ENCODE measurements at places on chromosomes 1 and 21.
A peak's percentile ranks its signal among the peaks of the same experiment; 100 is the strongest.

- no peak for DNase-seq
Observed at GRCh38 chr1:2504225-2504948, 22.0 kb downstream of the PANK4 start.

- no peak for DNase-seq
Observed at GRCh38 chr1:24805534-24806301, 60.5 kb downstream of the CLIC4 start.

DNA sequence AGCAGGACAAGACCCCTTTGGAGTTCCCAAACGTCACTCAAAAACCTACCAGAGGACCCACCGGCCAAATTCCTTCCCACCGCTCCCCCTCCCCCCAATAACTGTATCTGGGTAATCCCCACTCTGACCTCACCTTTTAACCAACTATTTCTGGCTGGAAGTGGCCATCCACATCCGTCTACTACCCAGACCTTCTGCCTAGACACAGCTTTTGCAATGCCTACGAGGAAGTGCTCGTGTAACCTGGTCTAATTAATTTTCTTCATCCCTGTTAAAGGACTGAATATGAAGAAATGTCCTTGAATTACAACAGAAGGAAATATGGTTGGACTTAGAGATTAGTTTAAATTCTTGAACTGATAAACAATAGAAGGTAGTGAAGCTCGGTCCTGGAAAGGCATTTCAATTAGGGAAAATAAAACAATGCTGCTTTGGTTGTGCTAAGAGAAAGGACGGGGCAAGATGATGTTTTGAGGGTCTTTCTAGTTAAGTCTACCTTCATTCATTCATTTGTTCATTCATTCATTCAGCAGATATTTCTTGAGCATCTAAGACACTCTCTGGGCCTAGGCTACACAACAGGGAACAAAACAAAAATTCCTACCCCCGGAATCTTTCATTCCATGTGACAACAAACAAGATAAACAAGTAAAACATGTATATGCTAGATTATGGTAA, 18.8 kb downstream of the AVPR1B start:
- DNase-seq: no peak

- DNase-seq: no peak
Observed at GRCh38 chr21:44582055-44582454, 1.7 kb upstream of the KRTAP10-5 start.

GRCh38 chr1:234111458-234112142, 207.1 kb downstream of the SLC35F3 start:
- DNase-seq: no peak

DNA sequence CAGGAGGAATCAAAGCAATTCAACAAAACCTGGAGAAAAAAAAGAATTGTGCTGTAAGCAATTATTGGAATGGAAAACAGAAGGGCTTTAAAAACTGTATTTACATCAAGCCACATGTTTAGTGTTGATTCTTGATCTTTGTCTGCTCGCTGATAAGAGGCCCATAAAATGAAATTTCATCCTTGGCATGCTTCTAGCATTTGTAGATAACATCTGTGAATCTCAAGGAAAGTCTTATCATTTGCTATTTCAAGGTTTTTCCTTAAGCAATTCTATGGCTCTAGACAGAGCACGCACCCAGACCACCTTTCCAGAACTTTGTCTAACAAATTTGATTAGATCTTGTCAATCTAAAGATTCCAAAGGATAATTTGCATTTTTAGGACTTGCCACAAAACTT, 181.0 kb upstream of the FGGY start:
- DNase-seq: no peak

- DNase-seq: no peak
Observed at GRCh38 chr1:7960165-7960564, 1.3 kb upstream of the PARK7 start.

- DNase-seq: no peak
Observed at GRCh38 chr1:118321840-118322239, 136.8 kb upstream of the SPAG17 start.

- DNase-seq: peak; percentile 14
Observed at GRCh38 chr1:9755441-9755995, 68.2 kb downstream of the CLSTN1 start.

- DNase-seq: no peak
Observed at GRCh38 chr21:39321424-39321823, 8.0 kb upstream of the BRWD1 start.

- DNase-seq: no peak
Observed at GRCh38 chr1:41412748-41413147, 51.5 kb downstream of the FOXO6 start.

GRCh38 chr1:187844313-187844712, 1015.6 kb downstream of the PLA2G4A start:
- no peak for DNase-seq

DNA sequence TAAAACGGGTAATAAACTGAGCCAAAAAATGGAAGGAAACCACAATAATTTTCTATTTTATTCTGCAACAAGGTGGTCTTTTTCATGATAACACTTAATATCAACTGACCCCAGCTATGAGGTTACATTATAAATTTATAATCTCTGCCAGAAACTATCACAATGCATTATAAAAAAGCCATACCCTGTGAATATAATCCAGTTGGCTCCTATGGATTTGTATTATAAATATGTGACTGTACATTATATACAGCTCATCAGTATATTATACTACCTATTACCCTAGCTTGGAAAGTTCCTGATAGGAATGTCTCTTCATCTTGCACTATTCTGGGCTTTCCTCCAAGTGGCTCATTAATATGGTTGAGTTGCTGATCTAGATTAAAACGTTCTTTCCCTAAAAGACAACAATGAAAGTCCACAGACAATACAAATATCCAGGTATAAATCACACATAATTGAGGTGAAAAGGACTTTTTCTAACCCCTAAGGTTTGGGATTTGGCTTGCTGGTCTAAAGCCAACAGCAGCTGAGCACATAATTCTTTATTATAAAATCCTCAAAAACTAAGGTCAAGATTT, 487.7 kb downstream of the TTLL7 start:
- DNase-seq: no peak

DNA sequence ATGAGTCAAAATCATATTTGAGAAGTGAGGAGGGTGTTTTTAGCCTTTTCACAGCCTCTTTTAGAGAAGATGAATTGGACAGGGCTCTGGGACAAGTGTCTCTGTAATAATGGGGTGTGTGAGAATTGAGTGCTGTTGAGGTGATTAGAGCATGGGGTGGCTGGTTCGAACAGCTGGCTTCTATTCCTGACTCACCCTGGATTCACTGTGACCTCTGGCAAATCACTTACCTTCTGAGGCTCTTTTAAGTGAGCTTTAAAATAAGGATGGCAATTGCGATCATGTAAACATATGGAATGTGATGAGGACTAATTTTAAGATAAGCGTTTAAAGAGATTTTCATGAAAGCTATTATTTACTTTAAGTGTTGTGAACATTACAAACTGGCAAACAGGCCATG, 243.4 kb downstream of the ADGRL2 start:
- DNase-seq: no peak

DNA sequence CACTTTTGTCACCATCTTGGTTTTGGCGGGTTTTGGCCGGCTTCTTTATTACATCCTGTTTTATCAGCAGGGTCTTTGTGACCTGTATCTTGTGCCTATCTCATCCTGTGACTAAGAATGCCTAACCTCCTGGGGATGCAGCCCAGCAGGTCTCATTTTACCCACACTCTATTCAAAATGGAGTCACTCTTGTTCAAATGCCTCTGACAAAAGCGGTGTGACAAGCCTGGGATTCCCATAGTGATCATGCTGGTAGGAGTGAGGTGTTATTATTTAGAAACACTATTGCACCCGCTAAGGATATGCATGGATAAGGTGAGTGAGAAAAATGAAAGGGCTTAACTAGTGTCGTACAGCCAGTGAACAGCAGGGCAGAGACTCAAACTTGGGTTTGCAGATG, 111.7 kb upstream of the COA6 start:
- DNase-seq: no peak

- DNase-seq: no peak
Observed at GRCh38 chr1:228727681-228728171, 7.6 kb upstream of the RHOU start.

- no peak for DNase-seq
Observed at GRCh38 chr1:58469016-58469415, 77.5 kb downstream of the OMA1 start.

DNA sequence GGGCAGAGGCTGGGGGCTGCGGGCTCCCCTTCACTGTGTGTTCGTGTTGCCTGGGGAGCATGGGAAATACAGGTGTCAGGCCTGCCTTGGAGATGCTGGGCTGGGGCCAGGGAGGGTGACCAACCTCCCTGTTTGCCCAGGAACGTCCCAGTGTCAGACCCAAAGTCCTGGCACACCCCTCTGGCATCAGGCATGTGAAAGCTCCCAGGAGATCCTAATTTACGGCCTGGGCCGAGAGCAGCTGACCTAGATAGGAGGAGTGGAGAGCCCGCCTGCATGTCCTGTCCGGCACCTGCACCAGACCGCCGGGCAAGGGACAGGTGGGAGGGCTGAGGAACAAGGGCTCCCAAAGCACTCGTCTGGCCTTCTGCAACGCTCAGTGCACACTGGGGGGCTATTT, 124.8 kb downstream of the PRDM16 start:
- no peak for DNase-seq

DNA sequence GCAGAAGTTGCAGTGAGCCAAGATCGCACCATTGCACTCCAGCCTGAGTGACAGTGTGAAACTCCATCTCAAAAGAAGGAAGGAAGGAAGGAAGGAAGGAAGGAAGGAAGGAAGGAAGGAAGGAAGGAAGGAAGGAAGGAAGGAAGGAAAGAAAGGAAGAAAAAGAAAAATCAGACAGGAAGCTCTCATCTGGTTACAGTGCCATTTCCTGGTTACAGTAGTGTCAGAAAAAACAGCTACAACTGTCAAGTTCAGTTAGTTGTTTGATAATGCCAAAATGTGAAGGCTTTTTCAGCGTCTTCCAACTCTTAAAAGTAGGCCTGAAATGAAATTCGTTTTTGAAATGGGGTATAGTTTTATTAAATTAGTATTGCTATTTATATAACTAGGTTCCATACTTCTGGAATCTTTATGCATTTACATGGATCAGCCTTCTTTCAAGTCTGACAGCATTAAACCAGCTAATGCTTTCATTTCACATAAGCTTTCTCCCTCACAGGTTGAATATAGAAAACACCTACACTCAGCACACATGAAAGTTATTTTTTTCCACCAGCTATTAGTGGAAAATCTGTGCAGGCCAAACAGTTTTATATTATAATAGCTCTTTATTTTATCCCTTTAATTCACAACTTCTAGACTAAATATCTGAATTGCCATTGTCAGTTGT, 21.2 kb downstream of the PTPN22 start:
- DNase-seq: no peak

- no peak for DNase-seq
Observed at GRCh38 chr21:44969066-44969670, 29.3 kb downstream of the SLX9 start.

DNA sequence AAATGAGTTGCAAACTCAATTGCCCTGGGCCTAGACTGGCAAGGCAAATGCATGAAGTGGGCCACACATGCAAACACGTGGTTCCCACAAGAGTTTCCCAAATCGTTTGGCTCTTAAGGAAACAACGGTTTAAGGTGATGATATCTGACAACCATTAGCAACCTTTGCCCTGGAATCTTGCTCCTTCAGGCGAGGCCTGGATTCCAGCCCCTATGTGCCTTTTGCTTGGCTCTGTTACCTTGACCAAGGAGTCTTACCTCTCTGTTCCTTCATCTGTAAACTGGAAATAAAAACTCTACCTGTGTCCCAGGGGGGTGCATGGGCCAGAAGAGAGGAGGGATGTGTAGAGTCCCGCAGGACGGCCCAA, 72.1 kb upstream of the CASZ1 start:
- no peak for DNase-seq

DNA sequence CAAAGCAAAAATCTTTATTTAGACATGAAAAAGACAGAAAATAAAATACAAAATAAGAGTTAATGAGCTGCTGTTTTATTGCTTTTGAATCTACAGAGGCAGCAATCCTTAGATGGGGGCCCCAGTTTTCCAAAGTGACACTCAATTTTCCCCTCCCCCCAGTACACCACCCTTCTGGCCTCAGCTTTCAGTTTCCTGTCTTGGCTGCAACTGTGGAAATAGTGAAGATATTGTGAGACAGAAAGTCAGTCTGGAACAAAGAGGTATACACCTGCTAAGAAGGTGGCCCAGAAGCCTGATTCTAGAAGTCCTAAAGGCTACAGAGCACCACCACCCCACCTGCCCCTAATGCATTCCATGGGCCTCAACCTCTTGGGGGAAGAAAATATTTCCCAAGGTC, 1.1 kb upstream of the MTMR11 start:
- DNase-seq: no peak

DNA sequence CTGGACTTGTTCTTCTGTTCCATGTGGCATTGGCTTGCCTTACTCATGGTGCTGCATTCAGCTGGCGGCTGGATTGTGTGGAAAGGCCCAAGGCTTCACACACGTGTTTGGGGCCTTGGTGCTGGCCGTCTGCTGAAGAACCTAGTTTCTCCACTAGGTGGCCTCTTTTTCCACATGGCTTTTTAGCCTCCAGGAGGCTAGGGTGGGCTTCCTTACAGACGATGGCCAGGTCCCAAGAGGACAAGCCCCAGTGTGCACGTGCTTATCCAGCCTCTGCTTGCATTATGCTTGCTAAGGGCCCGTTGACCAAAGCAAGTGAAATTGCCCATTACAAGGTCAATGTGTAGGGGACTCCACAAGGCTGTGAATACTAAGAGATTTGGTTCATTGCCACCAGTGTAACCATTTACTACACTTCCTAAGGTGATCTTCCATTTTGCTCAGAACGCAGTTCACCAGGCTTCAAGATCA, 47.5 kb upstream of the FOXO6 start:
- DNase-seq: no peak

- DNase-seq: no peak
Observed at GRCh38 chr1:28501925-28502324, 3.9 kb upstream of the RCC1 start.

DNA sequence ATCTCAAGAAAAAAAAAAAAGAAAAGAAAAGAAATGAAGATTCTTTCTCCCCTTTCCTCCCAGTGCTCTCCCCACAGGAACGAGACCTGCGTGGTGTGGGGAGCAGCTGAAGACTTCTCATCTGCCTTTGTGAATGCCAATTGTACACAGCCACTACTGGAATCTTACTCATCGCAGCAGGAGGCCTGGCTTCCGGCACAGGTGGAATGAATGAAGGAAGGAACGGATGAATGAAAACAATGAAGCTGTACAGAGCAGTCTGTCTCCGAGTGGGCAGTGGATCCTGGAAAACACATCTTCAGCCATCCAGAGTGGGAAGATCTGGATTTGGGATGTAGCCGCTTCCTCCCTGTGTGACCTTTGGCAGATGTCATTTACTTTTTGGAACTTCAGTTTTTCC, 64.9 kb downstream of the RUNX3 start:
- DNase-seq: no peak

GRCh38 chr1:226948051-226948450, 8.0 kb downstream of the COQ8A start:
- DNase-seq: no peak

DNA sequence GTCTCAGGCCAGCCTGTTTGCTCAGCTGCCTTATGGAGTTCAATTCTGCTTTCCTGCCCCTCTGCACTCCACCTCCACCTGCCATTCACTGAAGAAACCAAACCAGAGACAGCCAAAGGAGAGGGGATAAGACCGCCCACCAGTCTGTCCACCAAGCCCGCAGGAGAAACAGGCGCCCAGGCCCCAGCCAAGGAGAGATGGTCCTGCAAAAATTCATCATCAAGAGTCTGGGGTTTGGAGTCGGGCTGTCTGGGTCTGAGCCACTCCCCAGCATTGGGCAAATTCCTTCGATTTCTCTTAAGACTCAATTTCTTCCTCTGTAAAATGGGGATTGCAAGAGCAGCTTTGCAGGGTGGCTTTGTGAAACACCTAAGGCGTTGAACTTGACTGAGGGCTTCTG, 121.4 kb upstream of the RUNX3 start:
- no peak for DNase-seq

- peak; percentile 31 for DNase-seq
Observed at GRCh38 chr1:58162952-58163550, 383.5 kb downstream of the OMA1 start.

Measured in cerebellar nuclear complex (tissue), 1 donor.